ENCODE measurements at places on chromosomes 7 and 10.
A peak's percentile ranks its signal among the peaks of the same experiment; 100 is the strongest.

- no peak for DNase-seq
Measured at GRCh38 chr7:38021892-38022291, 101.5 kb downstream of the EPDR1 start.

DNA sequence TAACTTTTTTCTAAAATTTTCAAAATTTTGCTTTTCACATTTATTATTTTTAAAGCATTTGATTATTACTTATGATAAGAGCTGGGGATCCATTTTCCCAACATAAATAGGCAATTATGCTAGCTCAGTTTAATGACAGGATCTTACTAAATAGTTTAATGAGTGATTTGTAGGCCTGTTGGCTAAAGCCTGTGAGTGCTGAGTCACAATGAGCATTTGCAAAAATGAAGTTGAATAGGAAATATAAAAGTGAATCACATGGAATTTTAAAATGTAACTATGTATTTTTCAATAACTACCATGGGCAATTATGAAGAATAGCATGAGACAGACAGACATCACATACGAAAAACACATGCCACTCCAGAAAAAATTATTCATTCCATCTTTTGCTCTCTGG is 45.1 kb upstream of the ZPBP start:
- DNase-seq: no peak

GRCh38 chr7:112481121-112481736 is 438 bp downstream of the LSMEM1 start:
- DNase-seq: no peak

GRCh38 chr7:33050535-33051318 is 11.8 kb downstream of the NT5C3A start:
- DNase-seq: peak; percentile 18

GRCh38 chr7:4416396-4417056 is 265.6 kb upstream of the FOXK1 start:
- DNase-seq: peak; percentile 19

- no peak for DNase-seq
Measured at GRCh38 chr10:88082806-88083596, 219.6 kb downstream of the PTEN start.

DNA sequence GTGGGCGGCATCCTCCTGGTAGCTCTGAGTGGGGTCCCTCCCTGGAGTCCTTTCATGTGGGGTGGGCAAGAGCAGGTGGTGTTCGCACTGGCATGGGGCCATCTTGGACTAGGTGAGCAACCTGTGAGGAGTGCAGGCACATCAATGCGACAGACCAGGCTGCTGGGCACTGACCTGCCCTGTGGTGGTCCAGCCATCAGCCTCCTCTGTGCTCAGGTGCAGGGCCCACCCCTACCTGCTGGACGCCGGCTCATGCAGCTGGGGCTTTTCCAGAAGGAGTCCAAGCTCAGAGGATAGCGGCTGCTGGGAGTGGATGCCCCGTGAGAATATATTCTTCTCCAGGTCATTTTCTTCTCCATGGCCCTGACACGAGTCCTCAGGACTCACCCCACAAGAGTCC is 424.4 kb downstream of the GLRX3 start:
- DNase-seq: no peak

Data from NCI-H345 (cell line).